ENCODE measurements at places on chromosomes 6 and 20.

GRCh38 chr20:1391640-1392442, 1.0 kb downstream of the FKBP1A start:
- DNase-seq: no peak

- DNase-seq: no peak
Measured at GRCh38 chr20:59576216-59576953, 28.0 kb upstream of the PHACTR3 start.

- DNase-seq: no peak
Measured at GRCh38 chr6:147053311-147053921, 150.8 kb upstream of the STXBP5 start.

DNA sequence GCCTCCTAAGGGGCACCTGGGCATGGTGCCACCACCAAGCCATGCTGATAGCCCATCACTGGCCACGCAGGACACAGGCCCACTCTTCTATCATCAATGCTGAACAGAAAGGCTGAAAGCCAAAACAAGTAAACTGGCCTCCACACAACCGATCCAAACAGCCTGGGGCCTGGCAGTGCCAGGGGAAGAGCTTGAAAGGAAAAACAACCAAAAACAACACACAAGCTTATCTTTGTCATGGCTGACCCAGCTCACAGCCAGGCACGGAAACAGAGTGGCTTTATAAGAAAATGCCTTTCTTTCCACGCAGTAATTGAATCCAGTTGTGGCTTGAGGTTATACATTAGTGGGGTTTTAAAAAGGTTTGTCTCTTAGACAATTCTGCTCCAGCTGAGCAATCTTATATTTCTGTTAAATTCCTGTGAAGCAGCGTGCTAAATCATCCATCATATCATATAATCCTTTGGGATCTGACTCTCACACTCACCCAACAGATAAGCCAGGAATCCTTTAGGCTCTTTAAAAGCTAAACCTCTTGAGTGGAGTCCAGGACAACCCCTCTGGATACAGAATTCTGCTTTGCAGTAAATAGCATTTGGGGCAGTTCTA, 65.4 kb upstream of the SLC22A16 start:
- no peak for DNase-seq

DNA sequence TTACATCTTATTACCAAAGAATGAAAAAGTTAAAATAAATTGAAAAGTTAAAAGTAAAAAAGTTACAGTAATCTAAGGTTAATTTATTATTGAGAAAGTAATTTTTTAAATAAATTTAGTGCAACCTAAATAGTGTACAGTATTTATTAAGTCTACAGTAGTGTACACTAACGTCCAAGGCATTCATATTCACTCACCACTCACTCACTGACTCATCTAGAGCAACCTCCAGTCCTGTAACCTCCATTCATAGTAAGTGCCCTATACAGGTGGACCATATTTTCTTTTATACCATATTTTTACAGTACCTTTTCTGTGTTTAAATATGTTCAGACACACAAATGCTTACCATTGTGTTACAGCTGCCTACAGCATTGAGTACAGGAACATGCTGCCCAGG, 624.7 kb upstream of the NOX3 start:
- no peak for DNase-seq

GRCh38 chr6:36581716-36582115, 12.4 kb upstream of the SRSF3 start:
- no peak for DNase-seq

GRCh38 chr6:82612475-82613039, 248.9 kb downstream of the TPBG start:
- DNase-seq: no peak

GRCh38 chr6:49550492-49551077, at the start of gene C6orf141:
C6orf141 (plus strand) TSS chr6:49550668; CDS start chr6:49550793, 125 bp downstream.
- no peak for DNase-seq

- no peak for DNase-seq
Measured at GRCh38 chr6:92176666-92177065, 1242.7 kb downstream of the EPHA7 start.

- no peak for DNase-seq
Measured at GRCh38 chr6:9984607-9985006, 430.3 kb downstream of the TFAP2A start.

GRCh38 chr6:45445364-45445748, 67.6 kb upstream of the SUPT3H start:
- DNase-seq: no peak

DNA sequence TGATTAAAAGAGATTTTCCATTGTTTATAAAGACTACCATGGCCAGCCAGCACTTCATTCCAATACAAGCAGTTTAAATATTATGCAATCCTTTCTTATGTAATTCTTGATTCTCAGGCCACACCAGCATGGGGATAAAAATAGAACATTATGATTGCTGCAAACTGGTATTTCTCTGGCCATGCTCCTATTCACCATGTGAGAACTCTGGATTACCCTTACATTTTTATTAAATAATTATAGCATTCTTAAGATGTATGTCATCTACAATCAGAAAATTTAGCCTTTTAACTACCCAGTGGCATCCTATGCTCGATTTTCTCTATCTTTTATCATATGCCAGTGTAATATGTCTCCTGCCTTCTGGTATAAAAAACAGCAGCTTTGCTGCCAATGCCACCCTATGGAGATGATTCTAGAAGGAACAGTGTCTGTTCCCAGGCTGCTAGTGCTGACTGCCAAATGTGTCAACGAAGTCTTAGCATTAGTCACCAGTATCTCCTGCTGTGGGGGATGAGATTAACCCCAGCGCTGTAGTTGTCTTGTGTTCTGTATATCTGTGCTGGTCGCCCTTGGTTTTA, 501.4 kb downstream of the BCKDHB start:
- no peak for DNase-seq

- DNase-seq: no peak
Measured at GRCh38 chr6:152499931-152500330, 137.2 kb downstream of the SYNE1 start.

DNA sequence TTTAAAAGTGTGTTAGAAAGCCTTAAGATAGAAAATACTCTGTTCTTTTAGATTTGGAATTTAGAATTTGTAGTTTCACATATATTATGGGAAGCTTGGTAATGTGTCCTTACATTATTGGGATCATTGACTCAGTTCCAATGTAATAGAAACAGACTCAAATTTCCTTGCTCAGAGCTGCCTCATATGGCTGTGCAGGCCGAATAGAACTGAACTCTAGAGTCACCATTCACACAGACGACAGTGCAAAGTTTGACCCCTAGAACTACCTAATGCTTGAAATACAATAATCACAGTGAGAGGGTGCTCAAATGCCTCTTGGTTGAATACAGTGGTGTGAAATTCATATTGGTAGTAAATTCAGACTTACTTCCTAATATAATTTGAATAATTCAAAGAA, 482.7 kb upstream of the CITED2 start:
- DNase-seq: no peak

GRCh38 chr6:75267461-75267860, 17.1 kb downstream of the TMEM30A start:
- no peak for DNase-seq

DNA sequence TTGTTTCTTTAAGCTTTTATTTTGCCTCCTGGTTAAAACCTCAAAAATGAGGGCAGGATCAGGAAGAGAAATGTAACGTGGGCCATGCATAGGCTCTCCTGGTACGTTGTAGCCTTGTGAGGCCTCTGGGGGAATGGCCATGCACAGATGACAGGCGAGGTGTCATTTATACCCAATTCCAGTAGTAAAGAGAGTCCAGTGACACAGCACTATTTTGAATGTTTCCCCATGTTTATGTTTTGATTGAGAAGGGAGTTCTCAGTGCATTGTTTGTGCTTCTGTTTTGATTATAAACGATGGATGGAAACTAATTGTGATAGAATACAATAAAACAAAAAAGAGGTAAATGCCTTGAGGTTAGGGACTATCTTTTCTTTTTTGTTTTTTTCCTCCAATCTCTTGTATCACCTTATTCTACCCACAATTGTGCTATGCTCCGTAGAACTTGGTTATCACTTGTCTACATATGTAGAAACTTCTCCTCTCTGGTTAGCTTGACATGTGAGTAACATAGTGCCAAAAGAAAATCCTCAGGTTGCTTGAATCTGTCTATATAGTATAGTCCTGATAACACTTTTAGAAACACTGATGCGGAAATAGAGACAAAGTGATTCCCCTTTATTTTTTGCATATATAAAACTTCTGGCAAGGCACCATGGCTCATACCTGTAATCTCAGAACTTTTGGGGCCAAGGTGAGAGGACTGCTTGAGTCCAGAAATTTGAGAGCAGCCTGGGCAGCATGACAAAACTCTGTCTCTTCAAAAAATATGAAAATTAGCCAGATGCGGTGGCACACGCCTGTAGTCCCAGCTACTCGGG, 6.9 kb upstream of the SMIM28 start:
- no peak for DNase-seq

- no peak for DNase-seq
Measured at GRCh38 chr6:99592900-99593299, 13.7 kb upstream of the PRDM13 start.

- no peak for DNase-seq
Measured at GRCh38 chr6:30135147-30135546, 793 bp upstream of the TRIM40 start.

- no peak for DNase-seq
Measured at GRCh38 chr6:33822575-33823395, 19.0 kb upstream of the MLN start.

GRCh38 chr6:95978230-95978629, 37.5 kb upstream of the FUT9 start:
- DNase-seq: no peak

DNA sequence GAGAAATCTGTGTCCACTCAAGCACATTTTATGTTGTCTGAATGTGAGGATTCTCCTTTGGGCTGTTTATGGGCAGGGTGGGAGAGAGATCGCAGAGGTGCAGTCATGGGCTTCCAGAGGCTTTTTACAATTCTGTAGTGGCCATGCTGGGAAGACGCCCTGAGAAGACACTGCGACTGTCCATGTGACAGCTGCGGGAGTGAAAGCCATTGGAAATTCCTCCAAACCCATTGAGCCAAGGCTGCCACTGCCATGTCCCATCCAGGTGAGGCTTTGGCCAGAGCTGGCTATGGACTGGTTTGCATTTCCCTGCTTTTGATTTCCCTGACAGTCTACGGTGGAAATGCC, 216.9 kb upstream of the ECI2 start:
- no peak for DNase-seq

DNA sequence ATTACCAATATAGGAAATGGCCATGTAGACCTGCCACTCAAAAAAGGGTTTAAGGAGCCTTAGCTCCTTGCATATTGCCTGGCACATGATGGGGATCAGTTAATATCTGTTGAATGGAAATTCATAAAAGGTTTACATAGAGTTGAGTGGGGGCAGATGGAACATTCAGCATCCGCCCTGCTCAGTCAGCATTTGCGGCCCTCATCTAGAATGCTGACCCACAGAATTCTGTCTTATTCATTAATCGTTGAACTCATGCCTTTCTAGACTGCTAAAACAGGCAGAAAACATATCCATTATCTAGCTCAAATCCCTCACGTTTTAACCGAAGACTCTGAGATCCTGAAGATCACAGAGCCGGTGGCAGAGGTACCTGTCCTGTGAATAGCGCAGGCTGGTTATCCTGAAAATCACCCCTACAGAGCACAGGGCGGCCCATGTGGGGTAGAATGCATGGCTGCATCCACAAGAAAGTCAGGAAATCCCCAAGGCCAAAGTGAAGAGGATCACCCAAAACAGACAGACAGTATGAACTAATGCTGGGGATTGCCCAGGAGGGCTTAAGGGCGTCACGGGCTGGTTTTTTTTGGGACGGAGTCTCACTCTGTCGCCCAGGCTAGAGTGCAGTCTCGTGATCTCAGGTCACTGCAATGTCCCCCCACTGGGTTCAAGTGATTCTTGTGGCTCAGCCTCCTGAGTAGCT, 59.9 kb downstream of the CNBD2 start:
- DNase-seq: no peak

All from T1000 (cell line).